ENCODE measurements at places on chromosomes 11 and 22.

DNA sequence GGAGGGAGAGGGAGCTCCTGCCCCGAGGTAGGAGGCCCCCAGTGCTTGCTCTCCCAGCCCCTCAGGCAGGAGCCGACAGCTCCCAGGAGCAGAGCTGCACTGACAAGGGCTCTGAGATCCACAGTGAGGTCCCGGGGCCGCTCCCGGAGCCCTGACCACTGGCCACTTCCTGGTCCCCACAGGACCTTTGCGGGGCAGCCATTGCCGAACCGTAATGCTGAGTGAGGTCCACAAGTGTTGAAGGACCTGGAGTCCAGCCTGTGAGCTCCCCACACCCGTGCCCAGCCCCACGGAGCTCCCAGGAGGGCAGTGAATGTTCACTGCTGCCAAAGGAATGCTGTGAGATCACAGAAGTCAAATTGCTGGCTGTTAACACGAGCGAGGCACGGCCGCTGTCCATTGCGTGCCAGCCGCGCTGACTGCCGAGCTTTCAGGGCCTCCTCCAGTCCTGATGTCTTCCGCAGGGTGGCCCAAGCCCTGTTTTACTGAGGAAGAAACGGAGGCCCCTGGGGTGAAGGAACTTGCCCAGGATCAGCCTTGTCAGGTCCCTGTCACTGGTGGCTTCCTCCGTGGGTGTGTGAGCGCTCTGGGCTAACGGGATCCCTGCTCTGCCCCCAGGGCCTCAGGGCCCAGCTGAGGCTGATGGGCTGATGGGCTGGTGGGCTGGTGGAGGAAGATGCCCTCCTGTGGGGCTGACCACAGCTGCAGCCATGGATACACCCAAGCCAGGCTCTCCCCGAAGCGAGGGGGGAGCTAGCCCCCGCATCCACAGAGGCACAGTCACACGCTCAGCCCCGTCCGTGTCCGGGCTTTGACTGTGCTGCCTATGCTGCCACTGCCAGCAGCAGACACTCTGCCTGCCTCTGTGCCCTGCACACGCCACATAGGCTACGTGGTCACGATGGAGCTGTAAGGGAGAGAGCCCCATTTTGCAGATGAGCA lies 70.8 kb downstream of the WNT7B start:
- DNase-seq: no peak

- DNase-seq: no peak
Observed at GRCh38 chr22:46618667-46619066, 1.5 kb upstream of the GRAMD4 start.

DNA sequence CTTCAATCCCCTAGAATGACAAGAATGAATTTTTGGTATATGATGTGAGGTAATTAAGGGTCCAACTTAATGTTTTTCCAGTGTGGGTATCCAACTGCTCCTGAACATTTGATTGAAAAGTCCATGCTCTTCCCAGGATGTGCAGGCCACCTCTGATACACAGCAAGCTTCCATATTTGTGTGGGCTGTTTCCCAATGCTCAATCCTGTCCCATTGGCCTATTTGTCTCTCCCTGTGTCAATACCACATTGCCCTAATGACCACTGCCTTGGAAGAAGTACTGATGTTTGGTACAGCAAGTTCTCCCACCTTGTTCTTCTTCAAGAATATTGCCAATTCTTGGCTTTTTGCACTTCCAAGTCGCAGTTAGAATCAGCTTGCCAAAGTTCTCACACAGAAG lies 42.9 kb downstream of the KCNQ1OT1 start:
- no peak for DNase-seq

- DNase-seq: no peak
Observed at GRCh38 chr22:17161991-17162390, 2.9 kb upstream of the HDHD5 start.

DNA sequence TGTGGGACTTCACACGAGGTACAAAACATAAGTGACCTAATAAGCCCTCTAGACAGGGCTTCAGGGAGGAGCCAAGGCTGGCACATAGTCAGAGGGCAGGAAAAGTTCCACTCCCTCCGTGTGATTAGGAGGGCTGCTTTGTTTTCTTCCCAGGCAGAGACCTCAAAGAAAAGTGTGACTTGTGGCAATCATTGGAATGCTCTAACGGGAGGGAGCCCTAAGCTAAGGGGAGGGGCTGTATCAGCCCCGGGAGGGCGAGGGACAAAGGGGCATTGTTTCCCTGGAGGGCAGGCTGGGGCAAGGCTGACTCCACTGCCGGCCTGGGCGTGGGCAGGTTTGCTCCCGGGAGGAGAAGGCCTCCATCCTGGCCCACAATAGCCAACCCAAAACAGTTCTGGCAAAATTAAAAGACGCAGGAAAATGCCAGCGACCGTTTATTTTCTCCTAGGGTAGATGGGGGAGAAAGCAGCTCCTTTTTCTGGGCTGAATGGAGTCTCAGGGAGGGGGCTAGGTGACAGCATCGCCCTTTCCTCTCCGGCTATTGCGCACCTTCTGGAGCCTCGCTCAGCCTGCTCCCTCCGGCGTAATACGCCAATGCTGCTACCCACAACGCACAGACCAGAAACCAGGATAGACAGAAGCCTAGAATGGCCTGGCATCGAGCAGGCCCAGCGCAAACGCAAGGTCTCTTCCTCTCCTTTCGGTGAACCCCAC lies 60.2 kb downstream of the ENDOD1 start:
- DNase-seq: peak; percentile 70

GRCh38 chr22:42661985-42662831 lies 13.0 kb upstream of the CYB5R3 start:
- peak; percentile 37 for DNase-seq

DNA sequence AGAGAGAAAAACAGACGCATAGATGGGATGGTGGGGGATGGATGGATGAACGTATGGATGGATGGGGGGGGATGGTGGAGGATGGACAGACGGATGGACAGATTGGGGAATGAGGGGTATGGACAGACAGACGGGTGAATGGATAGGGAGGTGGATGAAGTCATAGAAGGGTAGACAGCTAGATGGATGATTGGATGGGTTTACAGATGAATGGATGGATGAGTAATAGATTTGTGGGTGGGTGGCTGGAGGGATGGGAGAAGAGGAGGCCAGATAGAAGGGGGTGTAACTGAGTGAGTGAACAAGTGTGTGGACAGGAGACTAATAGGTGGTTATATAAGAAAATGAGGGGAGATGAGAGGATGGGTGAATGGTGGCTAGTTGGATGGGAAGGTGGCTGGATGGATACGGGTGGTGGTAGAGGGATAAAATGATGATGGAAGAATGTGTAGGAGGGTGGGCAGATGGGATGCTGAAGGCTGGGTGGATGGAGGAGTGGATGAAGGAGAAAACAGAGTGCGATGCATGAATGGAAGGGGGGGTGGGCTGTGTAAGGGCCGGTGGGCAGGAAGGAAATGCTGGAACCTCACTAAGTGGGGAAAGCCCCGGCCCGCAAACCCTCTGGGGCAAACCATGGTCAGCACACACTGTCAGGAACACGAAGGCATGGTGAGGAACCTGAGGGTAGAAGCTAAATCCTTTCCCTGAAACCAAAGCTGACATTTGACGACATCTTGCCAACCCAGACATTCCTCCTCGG lies 21.6 kb downstream of the ARVCF start:
- DNase-seq: no peak

DNA sequence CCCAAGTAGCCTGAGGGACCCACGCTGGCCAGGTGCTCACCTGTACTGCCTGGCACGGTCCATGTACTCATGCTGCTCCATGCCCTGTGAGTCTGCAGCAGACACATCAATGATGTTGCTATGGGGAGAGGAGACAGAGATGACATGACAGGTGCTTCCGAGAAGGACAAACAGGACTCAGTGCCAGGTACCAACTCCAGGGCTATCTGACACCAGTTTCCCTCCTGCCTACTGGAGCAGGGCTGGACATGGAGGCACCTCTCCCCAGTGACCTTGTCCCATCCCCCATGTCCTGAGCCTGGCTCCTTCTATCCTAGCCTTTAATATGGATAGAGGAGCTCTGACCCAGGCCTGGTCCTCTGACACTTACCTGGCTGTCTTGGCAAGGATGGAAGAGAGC lies 4.4 kb downstream of the LAMTOR1 start:
- no peak for DNase-seq

DNA sequence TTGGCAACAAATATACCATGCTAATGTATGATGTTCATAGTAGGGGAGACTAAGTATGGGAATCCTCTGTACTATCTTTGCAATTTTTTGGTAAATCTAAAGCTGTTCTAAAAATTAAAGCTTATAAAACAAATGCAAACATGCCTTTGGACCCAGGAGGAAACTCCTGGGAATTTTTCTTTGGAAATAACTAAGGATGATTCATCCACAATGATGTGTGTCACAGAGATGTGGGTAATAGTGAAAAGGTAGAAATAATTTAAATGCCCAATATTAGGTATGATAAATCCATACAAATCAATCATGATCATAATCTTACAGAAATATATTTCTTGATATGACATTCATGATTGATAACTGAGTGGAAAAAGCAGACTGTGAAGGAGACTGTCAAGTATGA lies 135.8 kb downstream of the TRIM44 start:
- no peak for DNase-seq

- no peak for DNase-seq
Observed at GRCh38 chr11:46557684-46558151, 36.1 kb downstream of the AMBRA1 start.

- peak; percentile 63 for DNase-seq
Observed at GRCh38 chr11:3049430-3050243, 7.6 kb downstream of the CARS1 start.

GRCh38 chr22:41831828-41832552 lies 915 bp upstream of the SREBF2 start:
- no peak for DNase-seq

DNA sequence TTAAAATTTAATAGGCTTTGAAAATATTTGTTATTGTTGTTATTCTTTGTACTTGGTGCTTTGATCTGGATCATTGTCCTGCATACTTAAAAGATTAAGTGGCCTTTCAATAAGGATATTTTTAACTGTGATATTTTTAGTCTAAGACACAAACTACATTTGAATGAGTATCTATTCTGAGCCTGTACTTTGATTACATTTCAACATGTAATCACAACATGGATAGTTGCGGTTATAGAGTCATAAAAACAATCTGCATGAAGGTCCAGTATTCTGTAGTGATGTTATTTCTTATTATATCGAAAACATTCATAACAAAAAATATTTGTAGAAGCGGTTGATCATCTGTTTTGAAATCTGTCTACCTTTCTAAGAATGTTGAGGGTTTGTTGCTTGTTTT lies 58.6 kb downstream of the HIPK3 start:
- no peak for DNase-seq

DNA sequence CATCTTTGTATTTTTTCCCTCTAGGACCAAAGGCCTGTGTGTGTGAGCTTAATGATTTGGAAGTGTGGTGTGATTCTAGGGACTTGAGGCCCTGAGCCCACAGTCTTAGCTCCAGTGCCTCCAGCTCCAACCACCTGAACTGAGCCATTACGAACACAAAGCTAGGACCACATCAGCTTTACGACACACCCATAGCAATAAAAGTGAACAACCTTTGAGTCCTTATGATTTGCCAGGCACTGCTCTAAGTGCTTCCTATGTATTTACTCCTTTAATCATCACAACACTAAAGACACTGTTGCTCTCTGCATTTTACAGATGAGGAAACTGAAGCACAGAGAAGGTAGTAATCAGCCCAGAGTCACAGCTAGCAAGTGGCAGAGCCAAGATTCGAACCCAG lies 126.4 kb downstream of the EHF start:
- no peak for DNase-seq

- DNase-seq: no peak
Observed at GRCh38 chr22:19663821-19664355, 50.4 kb upstream of the SEPTIN5 start.

- DNase-seq: peak; percentile 13
Observed at GRCh38 chr22:39699631-39700360, 129.2 kb downstream of the CACNA1I start.

- no peak for DNase-seq
Observed at GRCh38 chr11:12806113-12806512, 131.9 kb downstream of the TEAD1 start.

DNA sequence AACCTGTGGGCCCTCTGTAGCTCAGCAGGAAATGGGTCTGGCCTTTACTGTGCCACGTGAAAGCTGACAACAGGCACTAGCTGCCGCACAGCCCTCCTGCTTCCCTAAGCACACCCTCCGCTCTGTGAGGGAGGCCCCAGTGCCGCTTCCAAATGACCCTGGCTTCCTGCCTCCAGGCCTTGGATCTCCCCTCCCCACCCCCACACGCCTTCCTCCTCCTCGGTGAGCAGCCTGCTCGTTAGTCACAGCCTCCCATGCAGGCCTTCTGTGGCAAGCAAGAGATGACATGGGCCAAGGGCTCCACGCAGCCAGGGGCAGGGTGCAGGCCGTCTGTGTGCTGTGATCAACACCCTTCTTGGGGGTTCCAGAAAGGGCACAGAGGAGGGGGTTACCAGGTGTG lies 15.3 kb upstream of the RASL10A start:
- no peak for DNase-seq

GRCh38 chr11:25293166-25293565 lies 796.3 kb downstream of the LUZP2 start:
- no peak for DNase-seq

DNA sequence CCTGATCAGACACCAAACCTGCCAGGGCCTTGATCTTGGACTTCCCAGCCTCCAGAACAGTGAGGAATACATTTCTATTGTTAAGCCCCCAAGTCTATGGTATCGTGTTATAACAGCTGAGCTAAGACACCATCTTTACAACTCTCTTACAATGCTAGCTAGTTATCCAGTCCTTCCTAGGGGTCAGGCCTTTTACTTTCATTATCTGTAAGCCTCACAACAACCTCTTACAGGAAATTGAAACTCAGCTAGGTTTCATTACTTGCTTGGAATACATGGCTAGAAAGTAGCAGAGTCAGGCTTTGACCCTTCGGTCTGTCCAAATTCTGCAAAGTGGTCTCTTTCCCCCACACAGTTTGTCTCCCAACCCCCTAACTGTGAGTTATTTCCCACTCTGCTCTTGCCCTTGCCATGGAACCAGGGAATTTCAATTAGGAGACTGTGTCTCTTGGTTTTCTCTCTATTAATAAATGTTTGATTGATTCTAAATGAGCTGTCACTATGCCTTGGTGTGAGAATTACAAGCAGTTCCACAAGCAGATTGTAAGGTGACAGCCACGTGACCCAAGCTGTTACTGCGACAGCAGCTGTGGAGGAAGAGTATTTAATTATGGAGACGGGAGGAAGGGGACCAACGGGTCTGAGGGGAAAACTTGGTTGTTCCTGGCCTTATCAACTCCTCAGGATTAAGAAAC lies 38.4 kb upstream of the CLMP start:
- DNase-seq: no peak

DNA sequence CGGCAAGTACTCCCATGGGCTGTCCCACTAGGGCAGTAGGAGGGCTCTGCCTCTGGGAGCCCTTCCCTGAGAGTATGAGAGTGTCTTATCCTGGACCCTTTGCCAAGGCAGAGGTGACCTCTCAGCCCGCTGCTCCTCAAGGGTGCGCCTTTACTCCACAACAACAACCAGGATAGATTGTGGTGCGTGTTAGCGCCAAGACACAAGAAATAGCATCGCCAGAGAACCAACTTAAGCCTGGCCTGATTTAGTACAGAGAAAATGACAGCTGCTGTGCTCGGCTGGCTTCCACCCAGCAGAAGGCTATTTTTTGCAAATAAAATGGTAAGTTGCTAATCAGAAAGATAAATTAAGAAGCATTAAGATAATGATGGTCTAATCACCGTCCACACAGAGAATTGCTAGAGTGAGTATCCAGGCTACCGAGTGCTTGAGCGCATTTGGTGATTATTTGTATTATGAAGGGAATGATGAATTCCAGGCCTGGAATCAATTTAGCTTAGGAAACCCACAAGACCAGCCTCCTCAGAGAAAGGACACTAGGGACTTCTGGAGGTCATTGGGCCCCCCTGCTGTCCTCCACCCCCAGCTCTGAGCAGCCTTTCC lies 119.8 kb downstream of the PKNOX2 start:
- no peak for DNase-seq

GRCh38 chr11:98587884-98588283 lies 432.9 kb upstream of the CNTN5 start:
- no peak for DNase-seq

All from nucleus accumbens (tissue), 56 donors.